ENCODE measurements at places on chromosomes 12 and 14. TPM values are rescaled to one million over a fixed set of nuclear protein-coding genes. Genes with fewer than 3 reads are reported as not detected.

Gene NOPCHAP1
- 6.7 TPM for total RNA-seq

Gene PRB2
- total RNA-seq, result not detected

Gene FGF6
- not detected for total RNA-seq

Gene NGB
- not detected for total RNA-seq

Gene DPPA3
- not detected for total RNA-seq

Gene ZDHHC22
- total RNA-seq, result not detected

Gene C12orf50
- total RNA-seq, result not detected

Gene COX8C
- not detected for total RNA-seq

Gene PLEK2
- total RNA-seq, result 3.6 TPM

Gene POLR3B
- total RNA-seq, result 10.1 TPM

Gene KRT78
- not detected for total RNA-seq

Gene B4GALNT1
- total RNA-seq, result 14.5 TPM

Gene MANSC1
- 3.9 TPM for total RNA-seq

Gene ADAMTS20
- total RNA-seq, result not detected

Gene DCP1B
- total RNA-seq, result 9.0 TPM

Gene TAS2R7
- not detected for total RNA-seq

Gene FGF23
- not detected for total RNA-seq

Gene SPX
- total RNA-seq, result 1.2 TPM

Gene CLEC4A
- 0.07 TPM for total RNA-seq

Gene PLD4
- 0.07 TPM for total RNA-seq

Gene CLEC9A
- not detected for total RNA-seq

Gene MUCL1
- not detected for total RNA-seq

Gene A2M
- 4.2 TPM for total RNA-seq

Gene FZD10
- not detected for total RNA-seq

Gene MANSC4
- not detected for total RNA-seq

Gene C14orf93
- total RNA-seq, result 10.2 TPM

Gene CFAP251
- total RNA-seq, result 7.9 TPM

Gene KLHL33
- total RNA-seq, result 0.03 TPM

Gene LPAR5
- not detected for total RNA-seq

Gene HOXC5
- 0.39 TPM for total RNA-seq

Gene LGR5
- total RNA-seq, result 2.2 TPM

Gene GRIP1
- total RNA-seq, result 0.33 TPM

Gene CLEC2D
- 1.8 TPM for total RNA-seq

Gene NT5DC3
- total RNA-seq, result 12.8 TPM

All from smooth muscle cell of the pulmonary artery (primary cell).